Osteoblast (primary cell): ENCODE measurements at places on chromosomes 1 and 21. TPM values are rescaled to one million over a fixed set of nuclear protein-coding genes. Genes with fewer than 3 reads are reported as not detected.

Gene S100A14
- 0.36 TPM in 1 of 2 replicates, not detected in the other for total RNA-seq

Gene FMOD
- 2.9 and 5.9 TPM in 2 replicates for total RNA-seq

Gene OLFM3
- total RNA-seq = not detected in 2 replicates

Gene SIK1
- 3.2 and 3.3 TPM in 2 replicates for total RNA-seq

Gene ADGRL2
- total RNA-seq = 55.4 and 101 TPM in 2 replicates

Gene COL6A2
- 1,184 and 1,265 TPM in 2 replicates for total RNA-seq

Gene RGS16
- under 0.01 and 0.29 TPM in 2 replicates for total RNA-seq

Gene KRTAP19-1
- not detected in 2 replicates for total RNA-seq

Gene MANEAL
- total RNA-seq = 0.29 and 0.36 TPM in 2 replicates

Gene APP
- 344 and 373 TPM in 2 replicates for total RNA-seq

Gene KRTAP11-1
- not detected in 2 replicates for total RNA-seq

Gene MTARC1
- 2.9 TPM in 2 replicates for total RNA-seq

Gene HSF2BP
- total RNA-seq = 1.8 and 2.1 TPM in 2 replicates

Gene LORICRIN
- total RNA-seq = not detected in 2 replicates

Gene DHRS3
- 161 and 172 TPM in 2 replicates for total RNA-seq

Gene DEPDC1
- total RNA-seq = 1.4 and 2.4 TPM in 2 replicates

Gene C1orf21
- total RNA-seq = 17.0 and 25.0 TPM in 2 replicates

Gene REG4
- not detected in 2 replicates for total RNA-seq

Gene MYOC
- total RNA-seq = not detected in 2 replicates

Gene MAP7D1
- 106 and 132 TPM in 2 replicates for total RNA-seq

Gene CD1B
- total RNA-seq = not detected in 2 replicates

Gene VWA1
- total RNA-seq = 2.4 and 4.3 TPM in 2 replicates

Gene EDN2
- total RNA-seq = not detected in 2 replicates

Gene MXRA8
- total RNA-seq = 689 and 735 TPM in 2 replicates

Gene TEX38
- 0.29 TPM in 1 of 2 replicates, not detected in the other for total RNA-seq

Gene UCHL5
- 28.0 and 34.4 TPM in 2 replicates for total RNA-seq

Gene MAP1LC3C
- total RNA-seq = under 0.01 and 0.29 TPM in 2 replicates

Gene RGSL1
- total RNA-seq = not detected in 2 replicates

Gene RXRG
- not detected in 2 replicates for total RNA-seq

Gene PPP1R12B
- total RNA-seq = 20.0 and 20.6 TPM in 2 replicates

Gene FMO2
- 2.7 and 2.9 TPM in 2 replicates for total RNA-seq

Gene TRNP1
- total RNA-seq = 6.5 TPM in 2 replicates

Gene SDC3
- 38.0 and 39.8 TPM in 2 replicates for total RNA-seq

Gene RIIAD1
- total RNA-seq = not detected in 2 replicates

Gene NPPA
- not detected in 2 replicates for total RNA-seq

Gene CDKN2C
- total RNA-seq = 18.9 and 34.4 TPM in 2 replicates

Gene GPBP1L1
- 94.3 and 97.4 TPM in 2 replicates for total RNA-seq

Gene ADGRL4
- total RNA-seq = 16.6 and 23.6 TPM in 2 replicates

Gene SH3BGR
- 1.4 and 2.1 TPM in 2 replicates for total RNA-seq

Gene TMIGD3
- total RNA-seq = 0.29 TPM in 1 of 2 replicates, not detected in the other

Gene MOB3C
- total RNA-seq = 8.3 and 8.7 TPM in 2 replicates

Gene EXOC8
- total RNA-seq = 14.4 and 16.3 TPM in 2 replicates

Gene SLC2A1
- 28.3 and 43.4 TPM in 2 replicates for total RNA-seq

Gene ZBTB8A
- 9.8 and 10.6 TPM in 2 replicates for total RNA-seq

Gene NR0B2
- not detected in 2 replicates for total RNA-seq

Gene MAB21L3
- 0.29 and 0.36 TPM in 2 replicates for total RNA-seq

Gene ANKRD34A
- 0.59 and 1.1 TPM in 2 replicates for total RNA-seq

Gene BTF3L4
- 104 and 119 TPM in 2 replicates for total RNA-seq

Gene RAB25
- not detected in 2 replicates for total RNA-seq

Gene RHEX
- total RNA-seq = not detected in 2 replicates

Gene RAB42
- total RNA-seq = 5.0 and 5.1 TPM in 2 replicates

Gene RNU1-1
- total RNA-seq = under 0.01 TPM in 1 of 2 replicates, not detected in the other

Gene TMEM200B
- 9.4 and 10.6 TPM in 2 replicates for total RNA-seq

Gene CNIH3
- total RNA-seq = 3.6 and 9.7 TPM in 2 replicates
